NCI-H226 (cell line): ENCODE measurements at places on chromosomes 1 and 21.

DNA sequence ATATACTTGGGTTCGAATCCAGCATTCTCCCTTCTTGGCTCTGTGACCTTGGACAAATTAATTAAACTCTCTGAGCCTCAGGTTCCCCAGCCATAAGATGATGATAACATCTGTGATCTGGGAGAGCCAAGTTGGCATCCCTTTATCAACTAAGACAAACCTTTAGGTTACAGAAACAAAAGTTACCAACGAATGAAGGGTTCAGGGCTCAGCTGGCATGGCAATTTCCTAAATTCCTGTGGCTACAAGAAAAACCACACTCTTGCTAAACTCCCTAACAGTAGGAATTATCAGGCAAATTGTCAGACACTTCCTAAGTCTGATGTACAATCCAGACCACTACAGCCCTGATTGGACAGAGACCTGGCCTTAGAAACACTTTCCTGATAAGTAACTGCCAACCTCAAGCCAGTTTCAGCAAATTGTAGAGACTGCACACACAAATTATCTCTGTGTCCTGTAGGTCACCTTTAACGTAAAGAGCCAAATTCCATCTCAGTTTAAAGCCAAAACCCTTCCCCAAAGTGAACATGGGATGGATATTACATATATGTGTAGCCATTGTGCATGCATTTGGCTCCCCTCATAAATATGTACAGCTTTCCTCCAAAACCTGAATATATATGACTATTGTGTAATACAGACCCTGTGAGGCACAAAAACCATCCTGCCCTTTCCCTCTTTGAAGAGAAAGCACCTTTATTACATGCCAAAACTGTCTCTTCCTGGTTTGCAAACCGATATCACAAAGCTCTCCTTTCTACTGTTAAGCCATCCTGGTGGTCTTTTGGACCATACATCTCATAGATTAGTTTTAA, 39.5 kb upstream of the EDARADD start:
- peak; percentile 78 for DNase-seq

- DNase-seq, result no peak
Measured at GRCh38 chr1:120133228-120133927, 42.9 kb downstream of the SEC22B start.

- no peak for DNase-seq
Measured at GRCh38 chr1:212686069-212686468, 13.6 kb downstream of the BATF3 start.

DNA sequence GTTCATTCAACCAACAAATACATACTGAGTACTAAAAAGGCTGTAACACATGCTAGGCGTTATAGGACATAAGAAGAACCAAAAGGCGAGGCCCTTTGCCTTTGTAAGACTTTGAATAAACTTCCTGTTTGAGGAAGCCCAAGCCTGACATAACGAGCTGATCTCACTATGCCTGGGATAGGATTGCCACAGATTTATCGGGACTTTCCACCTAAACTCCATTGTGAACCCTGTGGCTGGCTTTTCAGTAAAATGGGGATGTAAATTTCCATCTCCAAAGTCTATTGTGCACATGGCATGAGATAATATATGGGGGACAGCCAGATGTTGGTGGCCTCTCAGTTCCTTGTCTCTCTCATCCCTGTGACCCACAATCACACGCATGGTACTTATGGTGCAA, 41.9 kb downstream of the LMO4 start:
- DNase-seq, result no peak

- DNase-seq, result no peak
Measured at GRCh38 chr1:48725341-48726046, 51.2 kb downstream of the BEND5 start.

DNA sequence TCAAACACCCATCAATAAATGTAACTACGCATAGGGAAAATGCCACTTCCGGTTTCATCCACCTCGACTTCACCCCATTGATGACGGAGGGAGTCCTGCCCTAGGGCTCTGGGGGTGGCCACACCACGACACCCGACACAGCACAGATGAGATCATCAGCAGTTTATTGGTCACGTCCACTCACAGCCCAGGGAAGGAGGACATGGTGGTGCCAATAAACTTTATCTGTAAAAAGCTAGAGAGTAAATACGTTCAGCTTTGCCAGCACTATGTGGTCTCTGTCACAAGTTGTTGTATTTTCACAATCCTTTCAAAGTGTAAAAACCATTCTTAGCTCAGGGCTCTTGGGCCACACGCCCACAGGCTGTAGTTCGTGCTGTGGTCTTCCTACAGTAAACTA, 16.3 kb downstream of the SETD4 start:
- DNase-seq, result no peak

GRCh38 chr21:27819299-27819698, 852.4 kb upstream of the ADAMTS5 start:
- DNase-seq, result no peak

DNA sequence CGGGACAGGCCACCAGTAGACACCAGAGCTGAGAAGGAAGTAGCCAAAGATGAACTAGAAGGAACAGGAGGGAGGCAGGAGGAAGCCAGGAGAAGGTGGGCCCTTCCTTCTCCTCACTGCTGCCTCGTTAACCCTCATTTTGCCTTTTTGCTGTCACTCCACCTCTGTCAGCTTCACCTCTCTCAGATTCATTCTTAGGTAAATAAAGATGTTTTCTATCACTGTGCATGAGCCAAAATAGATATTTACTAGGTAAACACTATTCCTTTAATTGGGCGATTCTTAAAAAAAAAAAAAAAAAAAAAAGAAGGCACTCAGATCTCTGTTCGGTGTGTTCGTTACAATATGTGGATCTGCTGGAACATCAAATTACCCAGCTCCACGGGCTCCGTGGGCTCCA, 112.3 kb downstream of the GLUL start:
- no peak for DNase-seq

GRCh38 chr1:205435578-205436573, 14.0 kb upstream of the LEMD1 start:
- no peak for DNase-seq

DNA sequence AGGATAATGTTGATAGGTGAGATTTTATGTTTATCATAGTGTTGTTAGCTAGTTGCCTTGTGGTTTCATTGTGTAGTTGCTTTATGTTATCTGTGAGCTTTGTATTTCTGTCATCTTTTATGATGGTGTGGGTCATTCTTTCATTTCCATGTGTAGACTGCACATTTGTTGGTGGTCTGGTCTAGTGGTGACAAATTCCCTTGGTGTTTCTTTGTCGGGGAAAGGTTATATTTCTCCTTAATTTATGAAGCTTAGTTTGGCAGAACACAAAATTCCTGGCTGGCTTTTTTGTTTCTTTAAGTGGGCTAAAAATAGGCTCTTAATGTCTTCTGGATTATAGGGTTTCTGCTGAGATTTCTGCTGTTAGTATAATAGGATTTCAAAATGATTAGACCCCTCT, 347.2 kb upstream of the ADAMTS5 start:
- DNase-seq, result no peak
